ENCODE measurements at places on chromosomes 5 and 9. TPM values are rescaled to one million over a fixed set of nuclear protein-coding genes. Genes with fewer than 3 reads are reported as not detected.
A peak's percentile ranks its signal among the peaks of the same experiment; 100 is the strongest.

LRRTM2 gene
- total RNA-seq: not detected

C8G gene
- total RNA-seq: 3.7 TPM

LTC4S gene
- total RNA-seq: 10.5 TPM

FOXD4L4 gene
- total RNA-seq: 0.21 TPM

CNTLN gene
- total RNA-seq: 2.7 TPM

SEMA4D gene
- total RNA-seq: 12.8 TPM

SHISAL2B gene
- total RNA-seq: not detected

C9orf152 gene
- total RNA-seq: not detected

ANKRD31 gene
- 0.11 TPM for total RNA-seq

AQP7 gene
- total RNA-seq: 82.5 TPM

PHF24 gene
- 0.56 TPM for total RNA-seq

FAT2 gene
- total RNA-seq: not detected

CDX1 gene
- total RNA-seq: not detected

CCDC192 gene
- total RNA-seq: not detected

SLC6A3 gene
- total RNA-seq: 0.08 TPM

NEK6 gene
- total RNA-seq: 5.4 TPM

IGIP gene
- total RNA-seq: 18.3 TPM

- H3K4me3 ChIP-seq: no peak overlapping the region
- no peaks in the 10 kb centered on the region for H3K36me3 ChIP-seq
- H3K27me3 ChIP-seq: no peaks in the 10 kb centered on the region
Measured at GRCh38 chr5:107257885-107258520, 412.7 kb downstream of the EFNA5 start.

DNA sequence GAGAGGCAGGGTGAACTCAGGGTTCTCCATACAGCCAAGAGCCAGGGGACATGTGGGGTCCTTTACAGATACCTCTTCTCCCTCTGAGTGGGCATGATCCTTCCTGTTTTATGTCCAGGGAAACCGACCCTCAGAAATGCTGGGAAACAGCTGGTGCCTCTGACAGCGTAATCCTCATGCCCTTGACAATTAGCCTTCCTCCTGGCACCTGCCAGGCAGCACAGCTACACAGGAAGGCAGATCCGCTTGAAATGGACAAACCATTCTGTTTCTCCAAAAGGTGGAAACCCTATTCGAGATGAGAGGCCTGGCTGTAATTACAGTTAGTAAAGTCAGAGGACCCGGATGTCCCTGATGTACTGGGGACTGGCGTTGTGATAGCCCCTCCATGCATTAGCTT lies 7.2 kb downstream of the ERGIC1 start:
- H3K27me3 ChIP-seq: no peaks in the 10 kb centered on the region
- no peak overlapping the region for H3K27ac ChIP-seq
- DNase-seq: no peak
- no peak overlapping the region for H3K4me3 ChIP-seq
- no peaks in the 10 kb centered on the region for H3K36me3 ChIP-seq

- H3K27me3 ChIP-seq: no peaks in the 10 kb centered on the region
- H3K27ac ChIP-seq: no peak overlapping the region
- H3K36me3 ChIP-seq: peaks cover 75% of the 10 kb centered on the region
- peaks cover 88% of the 10 kb centered on the region for H3K4me1 ChIP-seq
Measured at GRCh38 chr5:135376961-135377624, 21.9 kb downstream of the MACROH2A1 start.

- no peak for DNase-seq
- no peaks in the 10 kb centered on the region for H3K27me3 ChIP-seq
- H3K4me1 ChIP-seq: peaks cover 14% of the 10 kb centered on the region
Measured at GRCh38 chr5:34699155-34700077, 43.3 kb downstream of the RAI14 start.

DNA sequence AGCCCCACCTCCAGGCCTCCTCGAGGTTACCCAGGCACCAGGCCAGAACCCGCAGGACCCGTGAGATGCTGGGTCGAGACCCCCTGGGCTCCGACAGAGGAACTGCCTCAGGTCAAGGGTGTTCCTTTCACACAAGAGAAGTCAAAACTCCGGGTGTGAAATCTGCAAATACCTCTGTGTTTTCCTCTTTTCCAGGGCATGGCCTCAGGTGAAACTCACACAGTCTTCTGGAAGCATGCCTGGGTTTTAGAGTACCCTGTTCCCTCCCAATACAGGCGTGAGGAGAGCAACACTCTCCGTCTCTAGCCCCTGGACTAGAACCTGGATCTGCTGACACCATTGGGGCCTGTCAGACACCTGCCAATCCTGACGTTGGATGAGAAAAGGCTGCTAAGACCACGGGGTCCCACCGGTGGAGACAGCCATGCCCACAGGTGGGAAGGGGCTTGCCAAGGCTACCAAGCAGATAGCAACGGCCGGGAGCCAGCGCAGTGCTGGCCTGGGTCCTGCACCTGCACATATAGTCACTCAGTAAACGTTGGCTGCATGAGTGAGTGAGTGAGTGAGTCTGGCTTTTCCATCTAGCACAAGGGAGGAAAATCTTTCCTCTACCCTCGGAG lies 182.0 kb upstream of the PPP1R26 start:
- peaks cover 1% of the 10 kb centered on the region for H3K27me3 ChIP-seq
- H3K27ac ChIP-seq: no peak overlapping the region
- no peaks in the 10 kb centered on the region for H3K4me1 ChIP-seq
- DNase-seq: no peak
- H3K36me3 ChIP-seq: no peaks in the 10 kb centered on the region

- peaks cover 4% of the 10 kb centered on the region for H3K36me3 ChIP-seq
- H3K4me3 ChIP-seq: no peak overlapping the region
- no peaks in the 10 kb centered on the region for H3K27me3 ChIP-seq
- H3K4me1 ChIP-seq: peaks cover 12% of the 10 kb centered on the region
- no peak for DNase-seq
Measured at GRCh38 chr9:129070696-129071525, 10.0 kb upstream of the DOLPP1 start.

DNA sequence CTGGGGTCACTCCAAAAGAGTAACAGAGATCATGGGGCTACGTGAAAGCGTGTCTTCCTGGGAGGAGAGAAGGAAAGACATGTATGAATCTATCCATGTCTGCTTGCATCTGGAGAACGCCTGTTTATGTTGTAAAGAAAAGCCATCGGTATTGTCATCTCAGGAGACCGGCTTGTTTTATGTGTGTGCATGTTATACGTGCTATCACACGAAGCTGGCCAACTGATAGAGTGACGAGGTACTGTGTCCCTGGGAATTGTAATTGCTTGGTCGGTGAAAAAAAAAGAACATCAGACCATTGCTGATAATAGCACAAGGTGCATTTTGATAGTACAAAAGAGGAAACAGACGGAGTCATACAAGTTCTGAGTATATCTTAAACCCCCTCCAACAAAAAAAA lies 370 bp upstream of the CDH6 start:
- peak overlapping the region; percentile 54 for H3K4me3 ChIP-seq
- no peak for DNase-seq
- H3K27me3 ChIP-seq: peaks cover 21% of the 10 kb centered on the region
- H3K27ac ChIP-seq: peak overlapping the region; percentile 63

GRCh38 chr9:137943655-137944054 lies 66.1 kb downstream of the CACNA1B start:
- no peaks in the 10 kb centered on the region for H3K27me3 ChIP-seq
- H3K4me1 ChIP-seq: no peaks in the 10 kb centered on the region
- H3K36me3 ChIP-seq: no peaks in the 10 kb centered on the region

DNA sequence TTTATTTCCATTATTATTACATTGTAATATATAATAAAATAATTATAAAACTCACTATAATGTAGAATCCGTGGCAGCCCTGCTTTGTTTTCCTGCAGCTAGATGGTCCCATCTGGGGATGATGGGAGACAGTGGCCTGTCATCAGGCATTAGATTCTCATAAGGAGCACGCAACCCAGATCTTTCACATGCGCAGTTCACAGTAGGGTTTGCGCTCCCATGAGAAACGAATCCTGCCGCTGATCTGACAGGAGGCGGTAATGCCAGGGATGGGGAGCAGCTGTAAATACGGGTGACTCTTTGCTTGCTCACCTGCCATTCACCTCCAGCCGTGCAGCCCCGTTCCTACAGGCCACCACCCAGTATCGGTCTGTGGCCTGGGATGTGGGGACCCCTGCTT lies 1879.3 kb upstream of the WWC1 start:
- no peaks in the 10 kb centered on the region for H3K27me3 ChIP-seq
- H3K36me3 ChIP-seq: no peaks in the 10 kb centered on the region
- no peak overlapping the region for H3K4me3 ChIP-seq
- H3K4me1 ChIP-seq: no peaks in the 10 kb centered on the region
- DNase-seq: no peak
- no peak overlapping the region for H3K27ac ChIP-seq

GRCh38 chr9:93129691-93130500 lies 4.2 kb downstream of the NINJ1 start:
- H3K27ac ChIP-seq: peak overlapping the region; percentile 57
- no peaks in the 10 kb centered on the region for H3K27me3 ChIP-seq
- H3K4me1 ChIP-seq: peaks cover 76% of the 10 kb centered on the region

GRCh38 chr5:175447571-175447970 lies 3.6 kb upstream of the DRD1 start:
- H3K4me3 ChIP-seq: no peak overlapping the region
- DNase-seq: no peak
- no peak overlapping the region for H3K27ac ChIP-seq
- no peaks in the 10 kb centered on the region for H3K4me1 ChIP-seq
- H3K27me3 ChIP-seq: peaks cover 79% of the 10 kb centered on the region
- no peaks in the 10 kb centered on the region for H3K36me3 ChIP-seq

GRCh38 chr9:100206899-100207298 lies 107.9 kb downstream of the INVS start:
- no peak overlapping the region for H3K4me3 ChIP-seq
- no peaks in the 10 kb centered on the region for H3K27me3 ChIP-seq
- no peak for DNase-seq
- H3K4me1 ChIP-seq: peaks cover 5% of the 10 kb centered on the region
- H3K27ac ChIP-seq: no peak overlapping the region

GRCh38 chr5:31680528-31680927 lies 41.6 kb downstream of the PDZD2 start:
- H3K27ac ChIP-seq: peak overlapping the region; percentile 31
- no peaks in the 10 kb centered on the region for H3K27me3 ChIP-seq
- H3K4me1 ChIP-seq: peaks cover 4% of the 10 kb centered on the region

GRCh38 chr5:2864515-2865105 lies 113.1 kb upstream of the IRX2 start:
- no peak for DNase-seq
- no peak overlapping the region for H3K4me3 ChIP-seq
- no peaks in the 10 kb centered on the region for H3K36me3 ChIP-seq
- no peaks in the 10 kb centered on the region for H3K4me1 ChIP-seq
- H3K27me3 ChIP-seq: no peaks in the 10 kb centered on the region

- no peak overlapping the region for H3K4me3 ChIP-seq
- no peaks in the 10 kb centered on the region for H3K4me1 ChIP-seq
- no peak for DNase-seq
- H3K36me3 ChIP-seq: no peaks in the 10 kb centered on the region
Measured at GRCh38 chr5:54988817-54989216, 3.4 kb upstream of the ESM1 start.

GRCh38 chr9:116361547-116361946 lies 208.0 kb downstream of the PAPPA start:
- no peak overlapping the region for H3K27ac ChIP-seq
- no peaks in the 10 kb centered on the region for H3K27me3 ChIP-seq
- H3K36me3 ChIP-seq: peaks cover 6% of the 10 kb centered on the region
- DNase-seq: no peak

- no peaks in the 10 kb centered on the region for H3K4me1 ChIP-seq
- no peaks in the 10 kb centered on the region for H3K27me3 ChIP-seq
- no peak overlapping the region for H3K27ac ChIP-seq
- no peak for DNase-seq
- no peak overlapping the region for H3K4me3 ChIP-seq
Measured at GRCh38 chr5:42021923-42022322, 96.8 kb downstream of the FBXO4 start.

- no peak for DNase-seq
- H3K36me3 ChIP-seq: no peaks in the 10 kb centered on the region
- H3K4me1 ChIP-seq: peaks cover 2% of the 10 kb centered on the region
- no peak overlapping the region for H3K27ac ChIP-seq
Measured at GRCh38 chr5:120451445-120451844, 12.7 kb upstream of the PRR16 start.

DNA sequence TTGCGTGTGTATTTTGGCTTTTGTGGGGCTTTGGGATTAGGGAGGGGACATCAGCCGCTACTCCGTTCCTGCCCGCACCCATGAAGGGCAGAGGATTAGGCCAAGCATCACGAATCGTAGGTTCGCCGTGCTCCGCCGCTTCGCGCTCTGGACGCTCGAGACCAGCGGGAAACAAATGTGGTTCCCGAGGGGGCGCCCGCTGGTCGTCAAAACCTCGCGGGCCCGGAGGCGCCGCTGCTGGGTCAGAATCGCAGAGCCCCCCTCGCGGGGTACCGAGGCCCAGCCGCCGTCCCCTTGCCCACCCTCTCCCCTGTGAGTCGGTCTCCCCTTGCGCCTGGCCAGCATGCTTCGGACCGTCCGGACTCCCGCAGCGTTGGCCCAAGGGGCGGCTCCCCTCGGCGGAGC lies 2.3 kb upstream of the PAX5 start:
- peaks cover 93% of the 10 kb centered on the region for H3K27me3 ChIP-seq
- H3K4me1 ChIP-seq: peaks cover 45% of the 10 kb centered on the region
- DNase-seq: no peak
- no peaks in the 10 kb centered on the region for H3K36me3 ChIP-seq

DNA sequence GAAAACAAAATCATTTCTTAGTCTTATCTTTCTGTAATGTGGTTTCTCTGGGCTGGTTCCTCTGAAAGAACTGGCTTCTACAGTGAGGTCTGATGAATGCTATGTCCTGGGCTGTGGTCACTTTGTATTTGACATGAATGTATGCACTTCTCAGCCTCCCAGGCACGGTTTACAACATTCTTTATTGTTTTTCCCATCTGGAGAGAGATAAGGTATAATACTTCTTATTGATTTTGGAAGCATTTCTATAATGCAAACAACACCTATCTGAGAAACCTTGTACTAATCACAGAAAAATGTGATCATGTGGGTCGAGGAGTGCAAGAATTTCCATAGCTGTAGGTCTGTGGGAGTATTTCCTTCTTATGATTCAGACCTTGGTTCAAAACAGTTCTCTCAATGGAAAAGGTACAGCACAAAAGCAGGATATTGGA lies 46.9 kb downstream of the ACTBL2 start:
- no peak overlapping the region for H3K4me3 ChIP-seq
- no peaks in the 10 kb centered on the region for H3K27me3 ChIP-seq
- H3K27ac ChIP-seq: no peak overlapping the region
- peaks cover 20% of the 10 kb centered on the region for H3K4me1 ChIP-seq

GRCh38 chr5:175220549-175220948 lies 223.4 kb downstream of the DRD1 start:
- no peaks in the 10 kb centered on the region for H3K4me1 ChIP-seq
- no peaks in the 10 kb centered on the region for H3K36me3 ChIP-seq
- no peak overlapping the region for H3K27ac ChIP-seq
- H3K4me3 ChIP-seq: no peak overlapping the region
- no peak for DNase-seq

- DNase-seq: no peak
- H3K27ac ChIP-seq: no peak overlapping the region
- no peaks in the 10 kb centered on the region for H3K4me1 ChIP-seq
- H3K36me3 ChIP-seq: no peaks in the 10 kb centered on the region
- no peak overlapping the region for H3K4me3 ChIP-seq
Measured at GRCh38 chr9:78909566-78909965, 612.6 kb downstream of the PSAT1 start.

GRCh38 chr9:70195456-70195855 lies 63.3 kb upstream of the SMC5 start:
- H3K27me3 ChIP-seq: no peaks in the 10 kb centered on the region
- H3K36me3 ChIP-seq: peaks cover 8% of the 10 kb centered on the region
- H3K27ac ChIP-seq: no peak overlapping the region
- H3K4me3 ChIP-seq: no peak overlapping the region

GRCh38 chr5:141945511-141946051 lies 12.4 kb downstream of the PCDH12 start:
- H3K27ac ChIP-seq: no peak overlapping the region
- DNase-seq: peak; percentile 39
- no peaks in the 10 kb centered on the region for H3K27me3 ChIP-seq
- H3K4me1 ChIP-seq: peaks cover 11% of the 10 kb centered on the region
- no peak overlapping the region for H3K4me3 ChIP-seq

GRCh38 chr9:87667164-87667738 lies 58.7 kb upstream of the CTSL start:
- H3K27me3 ChIP-seq: no peaks in the 10 kb centered on the region
- no peak overlapping the region for H3K4me3 ChIP-seq
- no peaks in the 10 kb centered on the region for H3K4me1 ChIP-seq
